ENCODE measurements at places on chromosomes 11 and 22. TPM values are rescaled to one million over a fixed set of nuclear protein-coding genes. Genes with fewer than 3 reads are reported as not detected.
A peak's percentile ranks its signal among the peaks of the same experiment; 100 is the strongest.

DNA sequence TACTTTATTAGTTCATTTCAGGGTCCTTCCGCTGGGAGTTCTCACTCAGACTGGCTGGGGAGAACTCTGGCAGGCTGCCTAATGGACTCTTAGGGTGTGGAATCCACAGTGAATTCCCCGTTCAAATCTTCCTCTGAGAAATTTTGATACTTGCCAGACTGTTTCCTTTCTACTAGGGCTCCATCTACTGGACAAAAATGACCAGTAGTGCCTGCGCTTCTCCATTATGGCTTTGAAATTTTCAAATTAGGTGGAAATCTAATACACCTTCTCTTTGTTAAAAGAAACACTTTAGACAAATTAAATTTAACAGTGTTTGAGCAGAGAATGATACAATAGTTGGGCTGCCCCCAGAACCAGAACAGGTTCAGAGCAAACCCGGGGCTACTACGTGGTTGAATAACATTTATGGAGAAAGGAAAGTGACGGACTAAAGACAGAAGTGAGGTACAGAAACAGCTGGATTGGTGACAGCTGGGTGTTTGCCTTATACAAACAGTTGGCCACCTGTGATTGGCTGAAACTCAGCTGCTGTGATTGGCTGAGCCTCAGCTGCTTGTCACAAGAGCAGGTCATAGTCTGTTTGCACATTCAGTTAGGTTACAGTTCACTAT, 52.9 kb upstream of the FDX1 start:
- peak; percentile 87 for DNase-seq

Gene ACRV1
- not detected for total RNA-seq

Gene APOL4
- total RNA-seq: 7.8 TPM

GRCh38 chr11:100528872-100529416, 158.1 kb upstream of the ARHGAP42 start:
- no peak for DNase-seq

GRCh38 chr11:45643598-45644260, 21.7 kb downstream of the CHST1 start:
- DNase-seq: no peak

GRCh38 chr11:95451261-95451660, 220.3 kb upstream of the SESN3 start:
- DNase-seq: no peak

GRCh38 chr11:4543561-4543960, 1.4 kb upstream of the OR52M1 start:
- DNase-seq: no peak

DNA sequence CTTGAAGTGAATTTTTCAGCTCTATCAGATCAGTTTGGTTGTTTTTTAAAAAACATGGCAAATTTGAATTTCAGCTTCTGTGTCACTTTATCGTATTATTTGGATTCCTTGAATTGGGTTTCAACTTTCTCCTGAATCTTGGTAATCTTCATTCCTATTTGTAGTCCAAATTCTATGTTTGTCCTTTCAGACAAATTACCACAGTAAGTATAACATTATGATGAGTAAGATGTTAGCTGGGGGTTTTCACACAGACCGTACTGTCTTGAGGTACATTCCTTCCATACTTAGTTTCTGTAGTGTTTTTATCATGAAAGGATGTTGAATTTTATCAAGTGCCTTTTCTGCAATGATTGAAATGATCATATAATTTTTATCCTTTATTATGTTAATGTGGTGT, 28.0 kb downstream of the OR5B17 start:
- no peak for DNase-seq

Gene CHRM4
- 3.6 TPM for total RNA-seq

Gene CHCHD10
- total RNA-seq: 5.7 TPM

DNA sequence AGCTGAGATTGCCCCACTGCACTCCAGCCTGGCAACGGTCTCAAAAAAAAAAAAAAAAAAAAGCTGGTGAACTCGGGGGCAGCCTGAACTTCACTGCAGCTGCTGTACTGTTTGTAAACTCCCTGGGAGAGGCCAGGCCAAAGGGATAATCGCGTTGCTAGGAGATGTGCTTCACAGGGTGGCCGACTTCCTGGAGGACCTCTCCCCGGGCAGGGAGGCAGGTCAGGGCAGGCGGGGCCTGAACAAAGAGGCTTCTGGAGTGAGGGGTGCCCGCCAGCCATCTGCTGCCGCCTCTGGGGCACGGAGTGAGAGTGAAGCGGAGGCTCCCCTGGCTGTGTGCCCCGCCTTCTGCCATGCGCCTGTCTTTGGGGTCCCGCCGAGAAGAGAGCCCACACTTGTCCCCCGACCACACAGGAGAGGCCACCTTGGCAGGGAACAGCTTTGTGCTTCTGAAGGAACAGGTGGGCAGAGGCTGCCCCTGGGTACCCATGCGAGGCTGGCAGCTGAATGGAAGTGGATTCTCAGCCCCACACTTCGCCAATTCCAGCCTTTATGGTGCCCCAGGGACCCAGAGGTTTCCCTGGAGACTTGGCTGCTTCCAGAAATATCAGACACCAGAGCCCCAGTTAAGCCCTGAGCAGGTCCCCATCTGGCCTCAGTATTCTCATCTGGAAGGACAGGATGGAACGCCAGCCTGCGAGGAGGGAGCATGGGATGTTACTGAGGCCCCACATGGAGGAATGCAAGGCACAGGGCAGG, 29.6 kb downstream of the TMEM184B start:
- DNase-seq: no peak

- DNase-seq: no peak
These were observed 12.5 kb upstream of the PELI3 start for GRCh38 chr11:66454247-66454646.

DNA sequence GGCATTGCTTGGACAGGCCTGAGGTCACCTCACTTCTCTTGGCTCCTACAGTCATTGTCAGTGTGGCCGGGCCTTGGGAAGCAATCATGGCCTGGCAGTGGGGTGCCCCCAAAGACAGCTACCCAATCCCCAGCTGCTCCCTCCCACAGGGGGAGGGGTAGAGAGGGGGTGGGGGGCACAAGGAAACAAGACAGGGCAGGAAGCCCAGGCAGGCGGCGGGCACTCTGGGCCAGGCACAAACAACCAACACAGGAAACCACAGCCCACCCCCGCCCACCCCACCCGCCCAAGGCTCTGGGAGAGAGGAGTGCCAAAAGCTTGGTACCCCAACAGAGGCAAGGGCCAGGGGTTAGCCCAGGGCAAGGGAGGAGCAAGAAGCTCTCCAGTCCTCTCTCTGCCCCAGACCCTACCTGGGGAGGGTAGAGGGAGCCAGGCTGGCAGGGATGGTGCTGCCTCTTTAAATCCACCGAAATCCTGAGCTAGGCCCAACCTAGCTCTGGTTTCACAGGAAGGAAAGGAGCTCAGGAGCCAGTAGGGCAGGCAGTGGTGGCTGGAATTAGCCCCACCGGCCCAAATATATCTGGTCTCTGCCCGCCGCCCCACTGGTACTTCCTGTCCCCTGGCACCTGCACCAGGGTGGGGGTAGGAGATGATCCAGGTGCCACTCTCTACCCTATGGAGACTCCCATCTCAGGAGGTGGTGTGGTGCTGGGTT, 12.2 kb downstream of the BCL9L start:
- no peak for DNase-seq

Gene CXCR5
- total RNA-seq: not detected

GRCh38 chr11:65886826-65887722, 1.2 kb downstream of the FIBP start:
- no peak for DNase-seq

Gene GPHA2
- total RNA-seq: not detected

Gene SERPINH1
- 151 TPM for total RNA-seq

DNA sequence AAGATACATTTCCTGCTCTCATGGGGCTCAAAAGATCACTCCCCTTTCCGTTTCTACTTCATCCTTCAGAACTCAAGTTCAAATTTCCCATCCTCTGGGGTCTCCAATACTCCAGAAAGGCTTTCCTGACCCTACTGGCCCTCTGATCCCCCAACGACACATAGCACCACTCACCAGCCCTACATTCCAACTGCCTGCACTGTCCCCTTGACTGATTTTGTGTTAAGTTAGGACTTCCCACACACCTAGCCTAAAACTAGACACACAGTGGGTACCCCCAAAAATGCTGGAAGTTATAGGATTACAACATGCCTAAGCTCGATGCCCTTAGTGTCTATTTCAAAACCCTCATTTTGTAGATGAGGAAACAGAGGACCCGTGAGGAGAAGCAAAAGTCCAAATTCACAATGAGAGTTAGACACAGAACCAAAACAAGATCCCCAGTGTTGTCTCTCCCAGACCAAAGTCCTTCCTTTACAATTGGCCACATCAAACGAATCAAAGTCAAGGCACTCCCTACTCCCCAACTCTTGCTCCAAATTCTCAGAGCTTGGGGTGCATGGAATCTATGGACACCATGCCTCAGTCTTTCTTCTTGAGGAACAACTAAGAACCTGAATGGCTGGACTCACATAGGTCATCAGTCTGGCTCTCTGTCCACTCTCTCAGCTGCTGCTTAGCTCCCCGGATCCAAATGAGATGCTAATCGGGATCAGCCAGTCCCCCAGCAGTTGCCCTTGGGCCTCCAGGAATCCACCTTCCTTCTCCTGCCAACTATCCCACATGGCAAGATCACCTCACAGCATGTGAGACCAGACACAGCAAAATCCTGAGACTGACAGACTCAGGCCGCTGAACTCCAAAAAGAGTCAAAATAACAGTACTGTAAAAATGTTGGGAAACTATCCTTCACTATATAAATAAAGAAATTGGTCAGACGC, 1.7 kb downstream of the CLPB start:
- no peak for DNase-seq

DNA sequence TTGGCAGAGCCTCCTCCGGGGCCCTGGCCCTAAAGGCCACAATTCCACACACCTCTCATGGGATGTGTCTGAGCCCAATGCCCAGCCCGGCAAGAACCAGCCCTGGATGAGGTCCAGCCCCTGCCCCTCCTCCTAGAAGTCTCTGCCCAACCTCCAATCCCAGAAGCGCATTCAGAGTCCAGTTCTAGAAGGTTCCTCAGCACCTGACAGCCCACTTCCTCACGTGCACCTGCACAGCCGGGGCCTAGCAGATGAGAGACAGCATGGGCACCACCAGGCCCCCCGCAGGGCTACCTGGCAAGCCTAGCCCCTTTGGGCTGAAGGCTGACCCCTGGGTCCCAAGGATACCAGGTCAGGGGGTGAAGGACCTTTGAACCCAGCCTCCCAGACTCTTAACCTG, 11.5 kb upstream of the CDKN1C start:
- no peak for DNase-seq

DNA sequence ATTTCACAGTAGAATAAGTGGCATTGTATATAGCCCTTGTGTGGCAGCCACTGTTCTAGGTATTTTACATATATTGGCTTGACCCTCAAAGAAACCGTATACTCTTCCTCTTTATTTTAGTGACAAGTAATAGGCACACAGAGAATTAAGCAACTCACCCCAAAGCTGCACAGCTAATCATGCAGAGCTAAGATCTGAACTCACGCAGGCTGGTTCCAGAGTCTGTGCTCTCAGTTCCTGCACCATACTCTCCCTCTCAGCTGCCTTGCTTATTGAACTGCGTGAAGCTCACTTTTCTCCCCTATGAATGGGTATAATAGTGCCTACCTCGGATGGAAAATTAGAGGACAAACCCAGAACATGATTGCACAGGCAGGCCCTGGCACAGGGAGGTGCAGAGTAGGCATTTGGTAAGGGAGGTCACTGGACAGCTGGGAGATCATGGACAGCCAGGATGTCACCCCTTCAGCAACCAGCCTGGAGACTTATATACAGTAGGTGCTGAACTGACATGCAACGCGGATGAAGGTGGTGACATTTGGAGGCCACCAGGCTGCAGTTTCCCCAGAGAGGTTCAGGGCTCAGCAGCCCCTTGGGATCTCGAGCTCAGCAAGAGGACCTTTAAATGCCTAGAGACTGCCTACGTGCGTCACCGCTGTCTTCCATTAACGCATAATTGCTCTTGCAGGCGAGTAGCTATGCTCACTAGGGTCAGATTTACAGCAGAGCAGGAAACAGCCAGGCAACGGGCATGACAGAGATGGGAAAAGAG, 78.4 kb upstream of the TP53I11 start:
- no peak for DNase-seq

DNA sequence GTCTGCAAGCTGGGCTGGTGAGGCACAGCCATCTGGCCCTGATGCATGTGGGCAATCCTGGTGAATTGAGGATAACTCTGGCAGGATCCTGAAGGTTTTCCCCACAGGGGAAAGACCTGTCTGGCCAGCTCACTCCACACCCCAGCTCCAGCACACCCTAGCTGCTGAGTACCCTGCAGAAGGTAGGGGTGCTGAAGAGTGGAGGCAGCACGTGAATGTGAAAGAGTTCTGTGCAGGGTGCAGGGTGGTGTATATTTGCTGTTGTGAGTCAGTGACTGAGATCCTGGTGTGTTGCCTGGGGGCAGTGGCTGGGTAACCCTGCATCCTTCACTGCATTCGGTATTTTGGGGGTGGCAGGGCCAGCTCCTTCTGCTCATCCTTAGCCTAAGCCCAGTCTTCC, 22.4 kb downstream of the DGAT2 start:
- DNase-seq: no peak

Gene LRP4
- total RNA-seq: 4.9 TPM

- no peak for DNase-seq
These were observed 35.0 kb downstream of the PPFIA1 start for GRCh38 chr11:70305501-70305900.

DNA sequence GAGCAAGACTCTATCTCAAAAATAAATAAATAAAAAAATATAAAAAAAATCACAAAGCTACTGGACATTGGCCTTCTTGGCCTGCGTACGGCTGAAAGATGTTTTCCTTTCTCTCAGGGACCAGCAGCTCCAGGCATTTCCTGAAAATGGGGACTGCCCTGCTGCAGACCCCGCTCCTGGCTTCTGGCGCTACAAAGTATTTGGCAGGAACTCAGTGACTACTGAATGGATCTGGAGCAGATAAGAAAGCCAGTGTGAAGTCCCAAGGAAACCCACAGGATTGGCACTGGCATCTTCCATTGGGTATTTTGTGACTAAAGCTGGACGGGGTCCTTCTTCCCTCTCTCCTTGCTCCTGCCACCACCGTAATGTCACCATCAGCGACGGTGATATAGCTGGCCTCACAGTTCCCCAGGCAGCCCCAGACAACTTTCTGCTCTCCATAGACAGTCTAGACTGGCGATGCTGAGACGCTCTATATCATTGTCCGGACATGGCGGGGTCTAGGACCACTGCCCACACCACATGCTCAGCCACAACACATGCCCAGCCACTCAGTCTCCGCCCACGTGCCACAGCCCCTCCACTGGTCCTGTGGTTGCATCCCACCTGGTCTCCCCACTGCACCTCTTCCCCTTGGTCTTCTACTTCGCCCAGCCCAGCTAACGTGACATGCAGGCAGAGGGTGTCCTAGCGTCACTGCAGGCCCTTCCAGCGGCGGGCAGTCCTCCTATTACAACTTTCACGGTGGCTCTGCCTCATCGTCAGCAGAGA, 22.7 kb upstream of the YPEL1 start:
- no peak for DNase-seq

Gene SNX32
- 1.2 TPM for total RNA-seq

GRCh38 chr11:113162592-113162962, 151.8 kb upstream of the TTC12 start:
- no peak for DNase-seq

- no peak for DNase-seq
These were observed 87.8 kb upstream of the CLNS1A start for GRCh38 chr11:77725433-77725832.
